ENCODE measurements at places on chromosomes 4 and X.

- no peaks in the 10 kb centered on the region for H3K36me3 ChIP-seq
- H3K4me1 ChIP-seq: no peaks in the 10 kb centered on the region
- H3K27me3 ChIP-seq: no peaks in the 10 kb centered on the region
- H3K4me3 ChIP-seq: no peak overlapping the region
These were observed 198.8 kb upstream of the ANXA10 start for GRCh38 chr4:167893531-167893930.

DNA sequence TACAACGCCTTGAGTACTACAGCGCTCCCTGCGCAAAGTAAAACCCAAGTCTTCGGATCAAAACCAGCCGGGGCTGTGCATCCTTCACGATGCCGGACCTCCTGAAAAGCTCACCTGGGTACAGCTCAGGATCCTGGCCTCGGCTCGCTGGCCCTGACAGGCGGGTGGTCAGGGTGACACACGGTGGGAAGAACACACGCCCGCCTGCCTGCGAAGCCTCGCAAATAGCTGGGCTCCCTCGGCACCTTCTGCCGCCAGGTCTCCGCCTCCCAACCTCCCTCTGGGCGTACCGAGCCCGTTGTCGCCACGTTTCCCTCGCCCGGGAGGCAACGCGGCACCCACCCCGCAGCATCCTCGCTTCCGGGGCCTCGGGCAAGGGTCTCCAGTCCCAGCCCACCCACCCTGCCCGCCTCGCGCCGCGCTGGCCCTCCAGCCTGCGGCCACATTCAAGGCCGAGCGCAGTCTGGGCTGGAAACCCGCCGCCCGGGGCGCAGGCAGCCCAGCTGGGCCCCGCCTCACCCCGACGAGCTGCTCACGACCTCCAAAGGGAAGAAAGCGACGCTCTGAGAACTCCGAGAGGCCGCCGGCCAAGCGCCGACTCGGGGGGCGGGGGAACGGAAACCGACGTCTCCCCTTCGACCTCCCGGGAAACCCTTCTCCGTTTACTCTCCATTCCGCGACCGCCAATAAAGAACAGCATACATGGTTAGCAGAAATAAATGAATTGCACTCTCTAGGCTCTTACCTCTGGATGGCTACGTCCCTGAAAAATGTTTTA lies 511 bp downstream of the PPM1K start:
- H3K36me3 ChIP-seq: no peaks in the 10 kb centered on the region
- H3K4me3 ChIP-seq: peak overlapping the region; percentile 77
- peaks cover 13% of the 10 kb centered on the region for H3K4me1 ChIP-seq

- no peaks in the 10 kb centered on the region for H3K36me3 ChIP-seq
- H3K27me3 ChIP-seq: no peaks in the 10 kb centered on the region
- no peak for DNase-seq
- H3K27ac ChIP-seq: no peak overlapping the region
- H3K4me3 ChIP-seq: no peak overlapping the region
- no peaks in the 10 kb centered on the region for H3K4me1 ChIP-seq
These were observed 63.9 kb downstream of the IL1RAPL1 start for GRCh38 chrX:28651186-28651585.

GRCh38 chrX:1392376-1393068 lies 609 bp upstream of the SLC25A6 start:
- no peaks in the 10 kb centered on the region for H3K27me3 ChIP-seq
- H3K36me3 ChIP-seq: peaks cover 27% of the 10 kb centered on the region
- H3K4me1 ChIP-seq: peaks cover 24% of the 10 kb centered on the region
- H3K4me3 ChIP-seq: peak overlapping the region; percentile 99
- peak overlapping the region; percentile 96 for H3K27ac ChIP-seq

GRCh38 chr4:124947622-124948265 lies 235.2 kb upstream of the ANKRD50 start:
- no peak overlapping the region for H3K27ac ChIP-seq
- no peak overlapping the region for H3K4me3 ChIP-seq
- no peak for DNase-seq
- no peaks in the 10 kb centered on the region for H3K27me3 ChIP-seq

DNA sequence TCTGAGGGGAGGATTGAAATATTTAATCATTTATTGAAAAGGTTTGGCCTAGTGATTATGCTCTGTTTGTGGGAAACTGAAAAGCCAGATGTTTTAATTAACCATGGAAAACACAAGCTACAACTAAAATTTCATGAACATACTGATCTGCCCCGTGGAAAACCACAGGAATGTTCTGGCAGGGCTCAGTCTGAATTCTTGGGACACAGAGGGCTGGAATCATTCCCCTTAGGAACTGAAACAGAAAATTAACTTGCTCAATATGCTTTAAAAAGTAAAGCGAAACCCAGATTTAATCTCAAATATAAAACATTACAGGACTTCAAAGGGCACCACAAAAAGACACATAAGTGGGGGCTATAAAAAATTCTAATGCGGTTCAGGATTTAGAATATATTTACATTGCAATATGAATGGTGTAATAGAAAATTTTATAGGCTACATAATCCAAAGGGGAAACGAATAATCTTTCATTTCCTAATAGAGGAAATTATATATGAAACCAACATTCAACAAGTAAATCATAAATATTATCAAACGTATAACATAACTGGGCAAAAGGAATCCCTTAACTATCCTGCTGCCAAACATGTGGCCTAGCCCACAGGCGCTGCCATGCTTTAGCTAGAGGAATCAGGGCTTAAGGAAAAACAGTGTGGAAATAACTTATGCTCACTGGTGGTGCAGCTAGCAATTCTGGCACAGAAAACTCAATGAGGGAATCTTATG lies 70.9 kb downstream of the APBB2 start:
- no peaks in the 10 kb centered on the region for H3K36me3 ChIP-seq
- no peak overlapping the region for H3K27ac ChIP-seq

- no peaks in the 10 kb centered on the region for H3K4me1 ChIP-seq
- H3K27me3 ChIP-seq: no peaks in the 10 kb centered on the region
- no peak for DNase-seq
- H3K4me3 ChIP-seq: no peak overlapping the region
These were observed 69.5 kb downstream of the TNIP2 start for GRCh38 chr4:2686379-2687265.

GRCh38 chr4:111879539-111879938 lies 265.7 kb upstream of the FAM241A start:
- H3K4me3 ChIP-seq: no peak overlapping the region
- DNase-seq: no peak
- H3K4me1 ChIP-seq: no peaks in the 10 kb centered on the region
- no peaks in the 10 kb centered on the region for H3K36me3 ChIP-seq
- H3K27ac ChIP-seq: no peak overlapping the region
- no peaks in the 10 kb centered on the region for H3K27me3 ChIP-seq

GRCh38 chrX:47587906-47588735 lies 5.9 kb downstream of the TIMP1 start:
- H3K36me3 ChIP-seq: no peaks in the 10 kb centered on the region
- no peaks in the 10 kb centered on the region for H3K27me3 ChIP-seq
- no peak overlapping the region for H3K4me3 ChIP-seq
- H3K4me1 ChIP-seq: no peaks in the 10 kb centered on the region

GRCh38 chr4:83174844-83175414 lies 60.4 kb upstream of the PLAC8 start:
- H3K4me1 ChIP-seq: no peaks in the 10 kb centered on the region
- no peak for DNase-seq
- no peak overlapping the region for H3K27ac ChIP-seq
- H3K4me3 ChIP-seq: no peak overlapping the region
- no peaks in the 10 kb centered on the region for H3K27me3 ChIP-seq

DNA sequence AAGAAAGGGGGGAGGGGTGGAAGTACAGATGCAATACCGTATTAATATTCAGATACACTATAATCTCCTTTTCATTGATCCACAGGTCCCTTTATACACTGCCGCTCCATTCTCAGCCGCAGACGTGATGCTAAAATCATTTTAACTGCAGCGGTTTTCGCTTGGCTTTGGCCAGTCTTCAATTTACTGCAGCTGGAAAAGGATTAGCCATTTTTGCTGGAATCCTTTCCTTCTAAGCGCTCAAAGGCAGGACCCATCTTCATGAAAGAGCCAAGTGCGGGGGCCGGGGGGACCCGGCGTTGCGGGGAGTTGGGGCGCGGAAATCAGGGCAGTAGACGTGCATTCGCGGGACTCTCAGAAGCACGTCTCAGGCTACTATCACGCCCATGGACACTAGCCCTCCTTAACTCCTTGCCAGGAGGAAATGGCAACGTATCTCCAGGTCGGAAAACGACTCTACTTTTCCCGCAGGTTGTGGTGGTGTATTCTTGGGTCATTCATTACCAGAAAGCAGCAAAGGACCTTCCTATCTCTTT lies 1.7 kb upstream of the PCDH10 start:
- H3K4me1 ChIP-seq: no peaks in the 10 kb centered on the region
- H3K27ac ChIP-seq: no peak overlapping the region
- no peak for DNase-seq
- H3K27me3 ChIP-seq: peaks cover 25% of the 10 kb centered on the region

GRCh38 chr4:140049849-140050637 lies 103.9 kb downstream of the MAML3 start:
- no peaks in the 10 kb centered on the region for H3K36me3 ChIP-seq
- H3K27me3 ChIP-seq: no peaks in the 10 kb centered on the region
- no peak for DNase-seq
- peak overlapping the region; percentile 20 for H3K4me3 ChIP-seq

DNA sequence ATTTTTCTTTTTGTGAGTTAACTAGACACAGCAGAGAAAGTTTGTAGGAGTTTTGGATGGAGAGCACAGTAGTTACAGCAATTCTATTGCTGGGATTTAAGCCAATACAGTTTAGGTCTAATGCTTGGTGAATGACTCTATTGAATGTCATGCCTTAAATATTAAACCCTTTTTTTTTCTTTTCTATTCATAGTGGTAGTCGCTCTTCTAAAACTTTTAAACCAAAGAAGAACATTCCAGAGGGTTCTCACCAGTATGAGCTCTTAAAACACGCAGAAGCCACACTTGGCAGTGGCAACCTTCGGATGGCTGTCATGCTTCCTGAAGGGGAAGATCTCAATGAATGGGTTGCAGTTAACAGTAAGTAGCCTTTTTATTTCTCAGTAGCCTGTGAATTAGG lies 34.8 kb upstream of the DCK start:
- H3K4me3 ChIP-seq: no peak overlapping the region
- H3K36me3 ChIP-seq: peaks cover 6% of the 10 kb centered on the region
- H3K4me1 ChIP-seq: no peaks in the 10 kb centered on the region
- no peak overlapping the region for H3K27ac ChIP-seq

DNA sequence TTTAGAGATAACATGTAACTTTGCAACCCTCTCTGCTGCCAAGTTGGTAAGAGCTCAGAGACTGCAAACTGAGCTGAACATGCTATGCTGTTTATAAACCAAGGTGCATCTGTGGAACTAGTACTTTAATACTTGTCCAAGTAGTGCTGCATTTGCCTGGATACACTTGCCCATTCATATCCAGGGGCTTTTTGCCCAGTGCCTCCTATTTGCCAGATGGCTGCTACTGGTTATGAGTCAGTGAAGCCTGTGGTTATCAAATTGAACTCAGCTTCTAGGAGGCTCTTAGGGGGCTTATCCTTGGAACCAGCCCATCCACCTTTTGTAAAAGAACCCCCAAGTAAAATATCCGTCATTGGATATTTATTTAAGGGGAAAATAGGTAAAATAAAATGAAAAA lies 79.6 kb downstream of the AFF2 start:
- no peaks in the 10 kb centered on the region for H3K36me3 ChIP-seq
- H3K4me1 ChIP-seq: no peaks in the 10 kb centered on the region
- H3K27ac ChIP-seq: no peak overlapping the region
- no peak for DNase-seq
- H3K27me3 ChIP-seq: no peaks in the 10 kb centered on the region

- H3K27me3 ChIP-seq: no peaks in the 10 kb centered on the region
- H3K36me3 ChIP-seq: no peaks in the 10 kb centered on the region
- H3K4me3 ChIP-seq: no peak overlapping the region
- DNase-seq: no peak
- no peak overlapping the region for H3K27ac ChIP-seq
These were observed 40.5 kb downstream of the TSPAN7 start for GRCh38 chrX:38601866-38602265.

DNA sequence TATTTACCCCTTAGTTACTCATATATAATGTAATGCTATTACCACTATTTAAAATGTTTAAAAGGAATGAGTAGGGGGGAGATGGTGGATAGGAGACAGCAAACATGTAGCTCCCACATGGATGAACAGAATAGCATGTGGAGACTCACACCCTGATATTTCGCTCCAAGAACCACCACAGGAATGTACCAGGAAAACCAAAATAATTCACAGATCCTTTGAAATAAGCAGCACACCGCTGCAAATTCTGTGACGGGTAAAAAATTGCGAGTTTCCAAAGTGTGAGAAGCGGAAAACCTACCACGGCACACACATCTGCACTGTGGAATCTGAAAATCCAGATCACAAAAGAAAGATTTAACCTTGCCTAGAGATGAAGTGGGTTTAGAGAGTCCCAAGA lies 428.2 kb downstream of the TLL1 start:
- no peaks in the 10 kb centered on the region for H3K36me3 ChIP-seq
- H3K27me3 ChIP-seq: no peaks in the 10 kb centered on the region
- no peak overlapping the region for H3K4me3 ChIP-seq

GRCh38 chrX:24396931-24397279 lies 36.5 kb downstream of the SUPT20HL1 start:
- H3K4me1 ChIP-seq: no peaks in the 10 kb centered on the region
- H3K36me3 ChIP-seq: no peaks in the 10 kb centered on the region
- no peaks in the 10 kb centered on the region for H3K27me3 ChIP-seq
- no peak overlapping the region for H3K27ac ChIP-seq
- no peak overlapping the region for H3K4me3 ChIP-seq
- DNase-seq: no peak

DNA sequence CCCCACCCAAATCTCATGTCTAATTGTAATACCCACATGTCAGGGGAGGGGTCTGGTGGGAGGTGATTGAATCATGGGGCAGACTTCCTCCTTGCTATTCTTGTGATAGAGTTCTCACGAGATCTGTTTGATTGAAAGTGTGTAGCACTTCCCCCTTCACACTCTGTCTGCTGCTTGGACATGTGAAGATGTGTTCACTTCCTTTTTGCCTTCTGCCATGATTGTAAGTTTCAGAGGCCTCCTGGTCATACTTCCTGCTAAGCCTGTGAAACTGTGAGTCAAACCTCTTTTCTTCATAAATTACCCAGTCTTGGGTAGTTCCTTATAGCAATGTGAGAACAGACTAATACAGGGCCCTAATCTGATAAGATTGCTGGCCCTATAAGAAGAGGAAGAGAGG lies 1514.8 kb downstream of the RPA4 start:
- H3K27ac ChIP-seq: no peak overlapping the region
- H3K4me3 ChIP-seq: no peak overlapping the region
- H3K27me3 ChIP-seq: no peaks in the 10 kb centered on the region
- DNase-seq: no peak

DNA sequence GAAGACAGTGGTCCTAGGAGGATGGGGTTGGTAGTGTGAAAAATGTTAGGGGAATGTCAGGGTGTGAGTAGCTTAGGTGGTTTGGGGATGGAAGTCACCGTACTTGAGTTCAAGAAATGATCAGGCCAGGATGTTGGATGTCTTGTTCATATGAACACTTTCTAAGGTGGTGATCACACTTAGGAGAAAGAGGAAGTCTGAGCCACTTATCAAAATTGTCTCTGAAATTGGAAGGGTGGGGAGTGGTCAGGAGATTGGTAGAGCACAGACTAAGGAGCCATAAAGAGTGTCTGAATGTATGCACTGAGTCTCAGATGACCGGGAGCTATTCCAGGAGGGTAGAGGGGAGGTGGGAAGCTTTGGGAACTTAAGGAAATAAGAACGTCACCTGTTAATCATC lies 17.3 kb downstream of the CMC4 start:
- H3K36me3 ChIP-seq: peaks cover 4% of the 10 kb centered on the region
- no peak overlapping the region for H3K27ac ChIP-seq
- H3K27me3 ChIP-seq: no peaks in the 10 kb centered on the region
- DNase-seq: no peak
- H3K4me3 ChIP-seq: no peak overlapping the region

All from effector memory CD4-positive, alpha-beta T cell (primary cell).